ENCODE measurements at places on chromosomes 7 and 10.

- no peak for DNase-seq
Measured at GRCh38 chr10:10792681-10793080, 225.0 kb upstream of the CELF2 start.

DNA sequence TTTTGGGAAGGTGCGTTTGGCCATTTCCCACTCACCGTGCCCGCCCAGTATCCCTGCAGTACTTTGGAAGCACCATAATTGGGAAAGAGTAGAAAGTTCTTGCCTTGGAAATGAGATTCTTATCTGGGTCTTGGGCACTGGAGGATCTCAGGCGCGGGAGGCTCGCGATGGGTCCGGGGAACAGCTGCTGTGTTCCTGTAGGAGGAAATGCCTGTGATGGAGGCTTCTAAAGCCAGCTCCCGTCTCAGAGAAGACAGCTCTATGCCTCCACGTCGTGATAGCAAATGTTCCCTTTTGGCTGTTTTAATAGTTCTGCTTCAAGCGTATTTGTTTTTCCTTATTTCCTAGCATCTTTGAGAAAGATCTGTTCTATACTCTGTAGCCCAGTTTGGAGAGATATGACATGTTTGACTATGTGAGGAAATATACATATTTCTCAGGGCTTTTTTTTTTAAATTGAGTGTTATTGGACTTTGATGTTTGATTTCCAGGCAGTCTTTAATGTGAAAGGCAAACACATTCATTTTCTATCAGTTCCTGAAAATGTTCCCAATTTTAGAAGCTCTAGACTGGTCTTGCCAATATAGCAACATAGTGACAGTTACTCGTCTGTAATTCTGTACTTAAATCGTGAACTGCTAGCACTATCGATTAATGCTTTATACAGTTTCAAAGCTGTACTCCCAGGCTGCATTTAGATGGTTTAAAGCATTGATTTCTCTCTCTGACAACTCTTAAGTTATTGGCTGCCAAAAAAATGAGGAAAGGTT is 280.8 kb downstream of the DPP6 start:
- DNase-seq = no peak

- no peak for DNase-seq
Measured at GRCh38 chr10:70312972-70313371, 29.2 kb upstream of the NPFFR1 start.

GRCh38 chr10:36126076-36126475 is 484.0 kb upstream of the FZD8 start:
- no peak for DNase-seq

GRCh38 chr10:95414016-95414830 is 123.4 kb upstream of the PDLIM1 start:
- DNase-seq = no peak

DNA sequence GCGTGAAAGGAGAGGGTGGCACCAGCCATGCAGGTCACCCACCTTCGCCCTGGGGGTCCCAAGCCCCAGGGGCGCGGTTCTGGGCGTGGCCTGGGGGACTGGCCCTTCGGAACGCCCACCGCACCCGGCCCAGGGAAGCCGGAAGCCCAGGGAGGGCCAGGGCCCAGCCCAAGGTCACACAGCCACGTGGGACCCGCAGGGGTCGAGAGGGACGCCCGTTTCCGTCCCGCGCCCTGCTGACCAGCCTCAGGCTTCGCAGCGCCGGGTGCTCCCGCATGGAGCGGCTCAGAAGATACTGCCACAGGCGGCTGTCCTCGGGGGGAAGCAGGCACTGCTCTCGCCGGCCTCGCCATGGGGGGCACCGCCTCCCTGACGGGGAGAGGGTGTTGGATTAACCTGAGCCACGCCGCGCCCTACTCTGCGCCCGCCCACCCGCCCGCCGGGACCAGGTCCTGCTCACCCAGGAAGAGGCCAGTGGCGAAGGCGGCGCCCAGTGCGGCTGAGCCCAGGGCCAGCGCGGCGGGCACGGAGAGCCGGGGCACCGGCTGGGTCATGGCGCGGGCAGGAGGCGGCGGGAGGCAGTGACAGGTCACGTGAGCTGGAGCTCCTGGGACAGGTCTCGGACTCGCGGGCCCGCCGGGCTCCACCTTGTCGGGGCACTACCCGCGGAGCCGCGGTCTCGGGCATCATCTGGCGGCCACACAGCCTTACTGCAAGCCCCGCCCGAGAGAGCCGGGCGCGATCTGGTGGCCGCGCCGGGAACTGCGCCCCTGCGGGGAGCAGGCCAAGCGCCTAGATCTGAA is at the start of gene COMTD1:
TSS of gene COMTD1 (minus strand) at position 583 of the 803 bp plus-strand sequence. CDS start at position 554, 29 bp downstream.
- DNase-seq = peak; percentile 88

DNA sequence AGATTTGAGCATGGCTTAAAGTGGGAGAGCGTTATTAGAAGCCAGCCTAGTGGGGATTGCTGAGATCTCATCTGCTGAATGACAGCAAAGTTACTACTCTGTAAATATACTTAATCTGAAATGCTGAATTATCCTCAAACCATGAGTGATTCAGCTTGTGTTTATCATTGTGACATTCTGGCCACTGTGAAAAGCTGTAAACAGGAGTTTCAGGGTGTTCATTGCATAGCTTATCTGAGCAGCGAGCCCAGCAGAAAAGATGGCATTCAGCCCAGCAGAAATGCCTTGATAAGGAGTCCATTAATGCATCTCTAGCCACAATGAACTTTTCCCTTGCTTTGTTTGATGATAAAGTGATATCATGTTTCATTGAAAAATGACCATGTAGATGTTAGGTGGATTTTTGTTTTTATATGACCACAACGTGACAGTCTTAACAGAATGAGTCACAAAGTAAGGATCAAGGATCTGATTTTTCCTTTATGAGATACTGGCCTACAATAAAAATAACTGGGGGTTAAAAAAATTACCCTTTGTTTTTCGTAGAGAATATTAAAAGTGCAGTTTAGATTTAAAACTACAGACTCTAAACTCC is 7.8 kb downstream of the TES start:
- no peak for DNase-seq

DNA sequence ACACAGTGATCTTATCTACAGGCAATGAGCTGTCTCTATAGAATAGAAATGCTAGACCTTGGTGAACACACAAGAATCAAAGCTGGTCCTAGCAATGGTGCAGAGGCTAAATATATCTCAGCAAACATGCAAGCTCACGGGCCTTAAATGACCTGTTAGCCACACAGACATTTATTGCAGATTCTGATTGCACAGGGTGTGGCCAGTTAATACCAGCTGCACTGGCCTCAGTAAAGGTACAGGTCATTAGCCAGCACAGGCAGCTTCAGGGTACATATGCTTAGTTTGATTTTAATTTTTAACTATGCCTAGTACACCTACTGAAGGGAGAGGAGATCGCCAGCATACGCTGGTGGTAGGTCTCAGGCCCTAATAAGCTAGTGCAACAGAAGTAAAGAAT is 265.4 kb upstream of the DGKB start:
- DNase-seq = no peak

GRCh38 chr7:128069373-128070364 is 38.4 kb upstream of the LRRC4 start:
- DNase-seq = no peak

- DNase-seq = no peak
Measured at GRCh38 chr10:59019603-59020002, 156.8 kb upstream of the PHYHIPL start.

GRCh38 chr7:78083476-78084120 is 285.0 kb downstream of the PHTF2 start:
- no peak for DNase-seq

- DNase-seq = no peak
Measured at GRCh38 chr10:8616166-8616565, 561.7 kb downstream of the GATA3 start.
